ENCODE measurements at places on chromosomes 13 and 19.

DNA sequence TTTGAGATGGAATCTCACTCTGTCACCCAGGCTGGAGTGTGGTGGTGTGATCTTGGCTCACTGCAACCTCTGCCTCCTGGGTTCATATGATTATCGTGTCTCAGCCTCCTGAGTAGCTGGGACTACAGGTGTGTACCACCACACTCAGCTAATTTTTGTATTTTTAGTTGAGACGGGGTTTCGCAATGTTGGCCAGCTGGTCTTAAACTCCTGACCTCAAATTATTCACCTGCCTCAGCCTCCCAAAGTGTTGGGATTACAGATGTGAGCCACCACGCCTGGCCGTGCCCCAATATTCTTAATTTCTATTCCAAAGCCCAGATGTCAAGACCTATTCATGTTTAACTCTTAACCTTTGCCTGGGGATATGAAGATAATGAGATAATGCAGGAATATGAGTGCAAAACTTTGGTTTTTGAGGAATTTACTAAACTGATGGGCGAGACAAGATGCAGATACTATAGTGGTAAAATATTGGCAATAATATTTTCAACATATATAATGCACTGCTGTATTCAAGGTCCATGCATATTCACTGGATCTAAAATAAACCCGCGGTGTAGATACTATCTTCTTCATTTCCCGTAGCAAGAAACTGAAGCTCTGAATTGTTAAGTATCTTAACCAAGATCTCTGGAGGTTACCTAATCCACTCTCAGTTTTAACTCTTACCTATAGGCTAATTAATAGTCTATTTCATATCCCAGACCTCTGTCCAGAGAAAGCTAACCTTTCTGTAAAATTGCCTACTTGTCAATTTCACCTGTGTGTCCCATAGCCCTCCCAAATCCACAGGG lies 43.7 kb upstream of the HMGB1 start:
- DNase-seq = no peak

GRCh38 chr19:51246164-51246552 lies 4.7 kb upstream of the SIGLECL1 start:
- DNase-seq = no peak

DNA sequence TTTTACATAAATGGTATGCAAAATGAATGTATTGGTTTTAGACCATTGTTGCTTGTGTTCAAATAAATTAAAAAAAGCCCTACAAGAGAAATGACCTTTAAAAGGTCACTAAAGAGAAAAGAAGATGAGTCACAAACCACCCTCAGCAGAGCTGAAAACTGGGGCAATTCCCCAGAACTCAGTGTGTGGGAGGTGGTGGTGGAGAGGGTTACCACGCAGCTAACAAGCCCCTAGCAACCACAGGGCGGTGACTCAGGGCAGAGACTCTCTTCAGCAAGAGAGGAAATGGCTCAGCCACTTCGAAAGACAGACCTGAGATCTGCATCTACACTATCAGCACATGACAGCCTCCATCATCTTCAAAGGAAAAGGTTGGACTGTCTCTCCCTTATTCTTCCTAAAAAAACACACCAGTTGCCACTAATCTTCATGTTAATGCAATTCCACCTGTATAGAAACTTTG lies 29.4 kb upstream of the NDFIP2 start:
- DNase-seq = no peak

DNA sequence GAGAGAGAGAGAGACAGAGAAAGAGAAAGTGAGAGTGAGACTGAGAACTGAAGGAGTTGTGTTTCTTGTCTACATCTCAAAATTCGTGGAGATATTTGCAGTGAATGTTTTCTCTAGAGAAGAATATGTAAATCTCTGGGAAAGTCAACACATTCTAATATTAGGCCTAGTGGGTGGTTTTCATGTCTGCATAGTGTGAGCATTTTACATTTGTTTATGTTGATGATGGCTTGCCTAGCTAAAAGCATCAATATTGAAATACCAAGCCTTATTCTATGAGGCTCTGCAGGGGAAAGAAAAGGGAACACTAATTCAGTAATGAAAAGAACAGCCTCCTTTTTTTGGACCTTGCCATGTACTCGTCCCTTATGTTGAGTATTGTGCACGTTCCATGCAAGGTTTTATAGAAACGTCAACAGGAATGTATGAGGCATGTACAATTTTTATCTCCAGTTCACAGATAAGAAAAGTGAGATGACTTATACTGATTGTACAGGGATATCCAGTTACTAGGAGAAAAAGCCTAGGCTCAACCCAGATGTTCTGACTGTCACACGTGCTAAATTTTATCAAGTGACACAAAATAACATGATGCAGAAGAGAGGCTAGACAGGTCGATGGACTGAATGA lies 1288.9 kb upstream of the SLC10A2 start:
- DNase-seq = no peak

Measured in large intestine (tissue), 12 donors.